ENCODE measurements at places on chromosomes 5 and 9.

GRCh38 chr5:165076686-165077085 lies 1571.3 kb downstream of the MAT2B start:
- DNase-seq, result no peak

DNA sequence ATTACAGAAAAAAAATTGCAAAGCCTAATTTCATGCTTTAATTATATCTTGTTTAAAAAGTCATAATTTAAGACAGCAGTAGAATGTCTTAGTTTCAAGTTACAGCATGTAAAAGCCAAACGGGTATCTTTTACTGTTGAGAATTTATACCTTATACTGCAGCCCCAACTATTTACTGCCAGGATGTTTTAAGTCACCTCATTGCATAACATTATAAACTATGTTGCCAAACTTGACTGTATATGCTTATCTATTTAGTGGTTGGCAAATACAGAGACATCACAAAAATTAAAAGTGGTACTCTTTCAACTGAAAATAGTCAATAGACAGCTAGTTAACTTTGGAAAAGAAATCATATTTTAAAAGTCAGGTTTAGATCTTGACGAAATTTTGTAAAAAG lies 119.5 kb downstream of the EDIL3 start:
- DNase-seq, result no peak

- DNase-seq, result no peak
Measured at GRCh38 chr9:81361296-81361695, 328.1 kb downstream of the TLE1 start.

GRCh38 chr9:92723299-92723625 lies 41.4 kb downstream of the BICD2 start:
- peak; percentile 98 for DNase-seq

- no peak for DNase-seq
Measured at GRCh38 chr5:163735069-163735468, 229.7 kb downstream of the MAT2B start.

GRCh38 chr9:20382460-20383071 lies 239.7 kb downstream of the MLLT3 start:
- DNase-seq, result no peak

- peak; percentile 67 for DNase-seq
Measured at GRCh38 chr9:19074836-19075235, 25.6 kb downstream of the RRAGA start.

DNA sequence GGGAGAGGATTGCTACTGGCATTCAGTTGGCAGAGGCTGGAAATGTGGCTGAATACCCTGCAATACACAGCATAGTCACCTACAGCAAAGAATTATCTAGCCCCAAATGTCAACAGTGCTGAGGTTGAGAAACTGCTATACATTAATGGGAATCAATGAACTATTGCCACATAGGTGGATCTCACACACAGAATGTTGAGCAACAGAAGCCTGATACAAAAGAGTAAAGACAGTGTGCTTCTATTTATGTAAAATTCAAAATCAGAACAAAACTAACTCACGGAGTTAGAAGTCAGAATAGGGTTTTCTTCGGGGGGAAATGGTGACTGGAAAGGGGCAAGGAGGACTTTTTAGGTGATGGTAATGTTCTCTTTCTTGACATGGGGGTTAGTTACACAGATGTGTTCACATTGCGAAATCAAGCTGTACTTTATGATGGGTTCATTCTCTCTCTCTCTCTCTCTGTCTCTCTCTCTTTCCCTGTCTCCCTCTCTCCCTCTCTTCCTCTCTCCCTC lies 45.7 kb upstream of the PANK3 start:
- peak; percentile 85 for DNase-seq

DNA sequence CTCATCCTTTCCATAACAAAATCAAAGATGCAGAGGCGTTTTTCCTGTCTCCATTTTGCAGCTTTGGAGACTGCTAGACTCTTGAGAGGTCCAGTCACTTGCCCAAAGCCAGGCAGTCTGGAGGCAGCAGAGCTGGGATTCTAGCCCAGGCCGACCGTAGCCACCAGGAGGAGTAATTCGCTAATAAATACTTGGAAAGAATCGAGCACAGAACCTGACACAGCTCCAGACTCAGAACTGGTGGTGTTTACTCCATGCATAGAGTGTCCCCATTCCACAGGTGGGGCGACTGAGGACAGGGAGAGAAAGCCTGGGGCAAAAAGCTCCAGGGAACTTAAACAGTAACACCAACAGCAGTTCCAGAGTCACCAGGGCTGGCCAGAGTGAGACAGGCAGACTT lies 10.7 kb upstream of the CERCAM start:
- no peak for DNase-seq

- DNase-seq, result no peak
Measured at GRCh38 chr9:104028827-104029226, 65.3 kb upstream of the SMC2 start.

GRCh38 chr5:89513299-89514044 lies 630.5 kb upstream of the MEF2C start:
- no peak for DNase-seq
